ENCODE measurements at places on chromosomes 13 and 19. TPM values are rescaled to one million over a fixed set of nuclear protein-coding genes. Genes with fewer than 3 reads are reported as not detected.

C1QTNF9B gene
- total RNA-seq, result not detected

GRK1 gene
- total RNA-seq, result not detected

PLK5 gene
- not detected for total RNA-seq

NCAN gene
- total RNA-seq, result not detected

GPR12 gene
- total RNA-seq, result not detected

ZNF431 gene
- 4.0 TPM for total RNA-seq

CCDC169 gene
- 0.36 TPM for total RNA-seq

CGB8 gene
- total RNA-seq, result not detected

HPN gene
- total RNA-seq, result not detected

NCR1 gene
- total RNA-seq, result not detected

CEBPA gene
- total RNA-seq, result not detected

CADM4 gene
- total RNA-seq, result 2.5 TPM

LYL1 gene
- total RNA-seq, result 4.1 TPM
